ENCODE measurements at places on chromosomes 7 and 10.

DNA sequence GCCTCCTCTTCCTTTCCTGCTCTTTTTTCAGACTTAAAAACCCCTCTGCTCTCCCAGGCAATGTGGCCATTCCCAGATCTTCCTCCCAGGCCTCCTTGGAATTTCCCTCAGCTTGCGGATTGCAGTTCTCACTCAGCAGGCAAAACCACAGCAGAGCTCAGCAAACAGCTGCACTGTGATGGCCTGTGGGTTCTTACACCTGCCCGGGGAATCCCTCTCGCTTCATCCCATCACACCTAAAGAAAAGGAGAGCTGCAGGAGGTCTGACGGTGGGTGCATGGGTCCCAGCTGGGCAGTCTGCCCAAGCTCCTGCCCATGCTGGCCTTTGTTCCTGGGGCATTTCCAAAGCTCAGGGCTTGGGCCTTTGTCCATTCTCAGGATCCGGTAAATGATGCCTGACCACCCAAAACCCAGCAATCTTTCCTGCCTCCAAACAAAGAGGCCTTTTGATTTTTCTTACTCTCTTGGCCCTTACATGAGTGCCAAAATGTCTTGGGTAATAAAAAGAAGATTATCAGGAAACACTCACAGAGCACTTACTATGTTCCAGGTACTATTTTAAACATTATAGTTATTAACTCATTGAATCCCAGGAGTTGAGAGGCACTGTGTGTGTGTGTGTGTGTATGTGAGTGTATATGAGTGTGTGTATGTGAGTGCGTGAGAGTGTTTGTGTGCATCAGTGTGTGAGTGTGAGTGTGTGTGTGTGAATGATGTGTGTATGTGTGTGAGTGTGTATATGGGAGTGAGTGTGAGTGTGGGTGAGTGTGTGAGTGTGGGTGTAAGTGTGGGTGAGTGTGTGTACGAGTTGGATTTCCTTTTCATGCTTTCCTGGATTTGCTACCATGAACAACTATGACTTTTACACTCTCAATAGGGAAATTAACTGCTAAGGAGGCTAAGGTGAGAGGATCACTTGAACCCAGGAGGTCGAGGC is 64.5 kb upstream of the PODXL start:
- DNase-seq, result no peak

- no peak for DNase-seq
Observed at GRCh38 chr7:74489997-74490945, 36.6 kb downstream of the GTF2IRD1 start.

- DNase-seq, result no peak
Observed at GRCh38 chr7:90818341-90818740, 222.2 kb downstream of the CDK14 start.

GRCh38 chr7:69062020-69062765 is 536.1 kb upstream of the AUTS2 start:
- DNase-seq, result no peak

- DNase-seq, result no peak
Observed at GRCh38 chr10:22978287-22978686, 50.4 kb downstream of the ARMC3 start.

GRCh38 chr10:128846927-128847326 is 620.1 kb upstream of the MGMT start:
- no peak for DNase-seq

DNA sequence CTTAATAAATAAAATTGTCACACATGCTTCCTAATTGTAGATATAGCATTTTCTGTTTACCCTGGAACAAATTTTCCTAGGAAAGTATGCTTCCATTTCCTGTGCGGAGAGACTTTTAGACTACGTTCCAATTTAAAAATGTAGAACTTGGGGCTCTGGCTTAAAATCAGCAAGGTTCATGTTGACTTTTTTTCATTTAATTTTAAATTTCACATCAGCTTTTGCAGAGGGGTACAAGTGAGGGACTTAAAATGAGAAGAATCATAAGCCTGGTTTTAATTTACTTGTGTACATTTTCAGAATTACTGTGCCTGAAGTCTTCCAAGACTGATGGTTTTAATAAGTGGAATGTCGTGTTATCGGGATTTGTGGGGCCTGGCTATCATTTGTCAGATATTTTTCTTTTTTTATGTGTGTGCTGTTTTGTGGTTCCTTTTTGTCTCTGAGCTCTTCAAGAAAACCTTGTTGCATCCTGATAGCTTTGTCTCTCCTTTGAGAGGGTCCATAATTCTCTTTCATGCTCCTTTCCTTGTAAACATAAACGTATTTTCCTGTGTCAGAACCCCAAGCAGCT is 8.8 kb upstream of the ATRNL1 start:
- DNase-seq, result no peak

GRCh38 chr7:140316165-140316661 is 82.1 kb downstream of the SLC37A3 start:
- peak; percentile 92 for DNase-seq

GRCh38 chr7:101575168-101575567 is 53.9 kb downstream of the MYL10 start:
- DNase-seq, result no peak

DNA sequence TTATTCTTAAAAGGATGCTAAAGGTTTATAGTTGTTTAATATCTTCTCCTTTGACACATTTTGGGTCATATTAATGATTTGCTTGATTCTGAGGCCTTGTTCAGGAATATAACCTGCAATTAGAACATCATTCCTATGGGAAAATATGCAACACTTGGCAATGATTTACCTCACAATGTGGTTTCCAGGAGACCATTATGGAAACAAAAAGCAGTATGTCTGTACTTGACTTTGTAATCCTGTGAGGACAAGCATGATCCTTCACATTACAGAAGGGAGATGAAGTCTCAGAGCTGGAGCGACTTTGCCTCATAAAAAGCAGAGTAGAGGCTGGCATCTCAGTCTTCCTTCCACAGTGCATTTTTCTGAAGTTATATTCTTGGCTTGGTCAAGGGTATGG is 57.0 kb upstream of the CDCA7L start:
- DNase-seq, result no peak

GRCh38 chr7:24501009-24501408 is 72.2 kb upstream of the PALS2 start:
- DNase-seq, result no peak

DNA sequence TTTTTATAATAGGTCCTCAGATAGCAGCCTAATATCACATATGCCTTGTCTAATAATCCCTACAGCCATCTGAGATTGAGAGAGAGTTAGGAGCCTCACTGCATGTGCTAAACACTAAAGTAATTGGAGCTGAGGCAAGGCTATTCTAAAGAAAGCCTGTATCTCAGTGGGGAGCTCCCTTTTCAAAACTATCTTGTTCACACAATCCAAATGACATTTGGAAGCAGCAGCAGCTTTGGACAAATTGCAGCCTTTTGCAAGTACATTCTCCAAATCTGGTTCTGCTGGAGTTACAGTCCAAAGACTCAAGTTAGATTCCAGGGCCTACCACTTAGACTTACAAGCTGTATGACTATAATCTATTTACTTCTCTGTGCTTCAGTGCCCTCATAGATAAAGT is 104.5 kb downstream of the MACC1 start:
- no peak for DNase-seq

GRCh38 chr7:38211940-38212339 is 33.9 kb downstream of the STARD3NL start:
- no peak for DNase-seq

DNA sequence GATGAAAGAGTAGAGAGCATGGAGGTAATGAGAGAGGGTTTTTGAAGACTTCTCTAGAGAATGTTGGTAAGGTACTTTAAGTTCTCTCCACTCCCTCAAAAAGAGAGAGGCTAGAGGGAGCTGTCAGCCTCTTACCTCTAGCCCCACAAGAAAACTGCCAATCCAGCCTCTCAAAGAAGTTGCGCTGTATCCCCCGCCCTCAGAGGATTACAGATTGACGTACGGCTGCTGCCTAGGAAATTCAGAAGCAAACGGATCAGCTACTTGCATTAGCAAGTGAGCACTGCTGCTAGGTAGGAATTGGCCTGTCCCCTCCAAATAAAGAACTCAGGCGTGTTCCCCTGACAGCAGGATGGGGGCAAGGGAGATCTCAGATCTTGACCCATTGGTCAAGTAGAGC is 34.2 kb downstream of the TYW1B start:
- no peak for DNase-seq

DNA sequence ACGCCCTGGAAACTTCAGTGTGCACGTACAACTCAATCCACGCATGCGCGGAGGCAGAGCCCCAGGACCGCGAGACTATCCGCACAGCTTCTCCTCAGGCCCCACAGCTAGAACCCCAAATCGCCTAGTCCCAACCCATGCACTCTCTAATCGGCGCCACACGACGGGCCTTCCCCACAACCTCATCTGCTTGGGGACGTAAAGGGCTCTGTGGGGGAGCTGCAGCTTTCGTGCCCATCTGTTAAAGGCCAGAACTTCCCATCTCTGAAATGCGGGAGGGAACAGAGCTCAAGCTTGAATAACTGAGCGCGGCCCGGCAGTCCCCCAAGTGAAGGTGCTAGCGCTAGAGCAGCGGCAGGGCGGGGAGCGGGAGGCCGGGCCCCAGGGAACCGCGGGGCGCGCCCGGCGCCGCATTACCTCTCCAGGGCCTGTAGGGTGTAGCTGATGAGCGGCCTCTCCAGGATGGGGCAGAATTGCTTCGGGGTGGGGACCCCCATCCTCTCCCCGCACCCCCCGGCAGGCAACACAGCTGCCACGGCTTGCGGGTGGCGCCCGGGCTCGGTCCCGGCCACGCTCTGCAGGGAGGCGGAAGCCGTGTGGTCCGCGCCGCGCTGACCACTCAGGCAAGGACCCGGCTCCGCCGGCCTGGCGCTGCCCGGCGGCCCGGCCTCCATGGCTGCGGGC is 547 bp downstream of the CRPPA start:
- peak; percentile 95 for DNase-seq

- no peak for DNase-seq
Observed at GRCh38 chr10:23584396-23584795, 145.5 kb downstream of the OTUD1 start.

DNA sequence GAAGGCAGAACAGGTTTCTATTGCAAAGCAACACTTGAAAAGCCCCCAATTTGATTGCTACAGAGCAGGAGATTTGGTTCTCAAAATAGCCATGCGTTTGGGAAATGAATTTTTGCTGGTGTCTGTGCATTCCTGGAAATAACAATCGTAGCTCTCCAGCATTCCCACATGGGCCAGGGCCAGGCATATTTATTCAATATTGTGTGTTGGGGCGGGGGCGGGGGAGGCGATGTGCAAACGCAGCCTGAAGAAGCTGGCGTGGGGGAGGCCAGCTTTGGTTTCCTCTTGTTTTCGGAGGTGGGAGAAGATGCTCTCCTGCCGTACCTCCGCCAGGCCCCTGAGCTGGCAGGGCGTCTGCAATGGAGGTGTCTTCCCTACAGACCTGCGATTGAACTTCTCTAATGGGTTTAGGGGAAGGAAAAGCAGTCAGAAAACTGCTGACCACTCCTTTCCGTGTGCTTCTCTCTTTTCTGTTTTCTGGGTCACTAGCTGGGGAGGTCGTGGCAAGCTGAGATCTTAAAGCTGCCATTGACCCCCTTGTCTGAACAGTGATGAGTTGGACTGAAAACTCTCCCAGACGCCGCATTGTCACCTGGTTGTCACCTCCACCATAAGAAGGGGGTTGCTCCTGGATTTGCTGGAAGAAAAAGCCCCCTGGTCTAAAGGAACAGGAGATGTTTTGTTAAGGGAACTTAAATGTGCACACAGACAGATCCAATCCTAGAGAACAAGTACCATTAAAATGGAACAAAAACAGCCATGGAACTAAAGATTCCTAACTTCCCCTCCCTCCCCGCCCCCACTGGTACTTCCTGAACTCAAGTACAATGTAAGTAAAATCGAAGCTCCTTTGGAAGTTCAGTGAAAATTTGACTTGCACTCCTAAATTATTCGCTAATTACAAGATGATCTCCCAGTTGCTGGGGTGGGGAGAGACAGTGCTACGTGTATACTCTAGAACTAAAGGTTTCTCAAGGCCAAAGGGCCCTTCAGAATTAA is 56.4 kb upstream of the HABP2 start:
- no peak for DNase-seq

DNA sequence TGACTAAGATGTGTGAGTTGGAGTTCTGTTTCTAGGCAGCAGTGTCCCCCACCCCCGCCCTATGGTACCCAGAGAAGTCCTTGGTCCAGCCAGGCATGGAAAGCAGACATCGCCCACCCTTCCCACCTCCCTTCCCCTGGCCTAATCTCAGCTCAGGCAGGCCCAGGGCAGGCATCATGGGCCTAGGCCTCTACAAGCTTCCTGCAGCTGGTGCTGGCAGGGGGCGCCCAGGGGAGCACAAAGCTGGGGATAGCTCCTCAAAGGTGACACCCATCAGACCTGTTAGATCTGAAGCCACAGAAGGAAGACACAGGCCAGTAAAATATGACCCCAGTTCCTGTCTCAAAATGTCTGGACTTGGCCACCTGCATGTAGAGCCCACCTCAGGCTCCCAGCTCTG is 18.9 kb upstream of the UNC5B start:
- peak; percentile 35 for DNase-seq

- DNase-seq, result no peak
Observed at GRCh38 chr7:102044641-102044983, 227.2 kb downstream of the CUX1 start.

DNA sequence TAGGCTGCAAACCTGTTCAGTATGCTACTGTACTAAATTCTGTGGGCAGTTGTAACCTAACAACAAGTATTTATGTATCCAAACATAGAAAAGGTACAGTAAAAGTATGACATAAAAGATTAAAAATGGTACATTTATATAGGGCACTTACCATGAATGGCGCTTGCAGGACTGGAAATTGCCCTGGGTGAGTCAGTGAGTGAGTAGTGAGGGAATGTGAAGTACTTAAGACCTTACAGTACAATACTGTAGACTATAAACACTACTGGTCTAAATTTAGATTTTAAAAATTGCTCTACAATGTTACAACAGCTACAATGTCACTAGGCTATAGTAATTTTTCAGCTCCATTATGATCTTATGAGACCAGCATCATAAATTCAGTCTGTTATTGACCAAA is 146.0 kb upstream of the GNAI1 start:
- DNase-seq, result no peak

GRCh38 chr10:93566435-93567276 is at the start of gene FFAR4:
TSS of gene FFAR4 (plus strand) at chr10:93566665. CDS start at chr10:93566721, 56 bp downstream.
- DNase-seq, result peak; percentile 85

DNA sequence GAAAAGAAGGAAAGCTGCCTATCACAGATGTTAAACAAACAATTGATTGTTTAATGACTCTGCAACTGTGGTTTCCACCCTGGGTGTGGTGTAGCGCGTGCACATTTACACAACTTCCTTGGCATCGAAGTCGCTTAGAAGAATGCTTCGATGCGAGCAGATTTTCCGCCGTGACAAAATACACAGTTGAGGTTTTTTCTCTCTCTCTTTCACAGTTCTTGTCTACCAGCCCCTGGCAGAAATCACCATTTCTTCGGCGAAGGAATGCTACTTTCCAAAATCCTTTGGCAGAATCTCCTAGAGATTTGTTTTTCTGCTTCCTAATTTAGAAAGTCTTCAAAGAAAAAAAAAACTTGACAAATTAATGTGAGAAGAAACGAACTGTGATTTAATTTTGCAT is 70.7 kb upstream of the C1QL3 start:
- DNase-seq, result no peak
